Stimulated activated CD4-positive, alpha-beta T cell treated with anti-CD3 and anti-CD28 coated beads, Interleukin-2, amount 100 ng/mL, for 4 hours (primary cell): ENCODE measurements at places on chromosomes 3 and 15.
A peak's percentile ranks its signal among the peaks of the same experiment; 100 is the strongest.

DNA sequence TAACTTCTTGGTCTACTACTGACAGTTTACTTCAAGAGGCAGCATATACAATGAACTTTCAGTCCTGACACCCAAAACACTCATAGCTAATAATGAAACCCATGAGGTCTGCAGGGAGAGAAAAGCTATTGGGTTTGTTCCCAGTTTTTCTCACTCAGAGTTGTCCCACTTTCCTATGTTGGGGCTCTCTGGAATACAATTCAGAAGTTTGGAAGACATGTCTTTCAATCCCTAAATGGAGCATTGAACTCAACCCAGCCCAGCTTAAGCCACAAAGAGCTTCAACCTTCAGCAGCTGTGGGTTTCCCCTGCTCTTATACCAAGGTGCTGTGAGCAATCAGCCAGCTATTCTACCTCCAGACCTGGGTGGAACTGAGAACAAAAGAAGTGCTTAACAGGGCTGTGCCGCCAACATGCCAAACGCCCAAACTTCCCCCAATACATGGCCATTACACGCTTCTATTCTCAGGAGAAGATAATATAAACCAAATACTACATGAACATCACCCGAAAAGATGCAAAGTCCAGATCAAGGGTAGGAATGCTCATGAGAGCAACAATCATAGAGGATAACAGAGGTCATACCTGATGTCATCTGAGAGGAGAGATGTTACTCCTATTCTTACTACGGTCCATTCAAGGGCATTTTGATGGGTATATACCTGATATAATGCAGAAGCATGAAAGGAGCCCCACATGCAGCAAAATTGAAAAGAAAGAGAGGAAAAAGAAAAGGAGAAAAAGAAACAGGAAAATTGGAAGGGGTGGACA, 131.2 kb upstream of the TGFBR2 start:
- peak; percentile 13 for DNase-seq

DNA sequence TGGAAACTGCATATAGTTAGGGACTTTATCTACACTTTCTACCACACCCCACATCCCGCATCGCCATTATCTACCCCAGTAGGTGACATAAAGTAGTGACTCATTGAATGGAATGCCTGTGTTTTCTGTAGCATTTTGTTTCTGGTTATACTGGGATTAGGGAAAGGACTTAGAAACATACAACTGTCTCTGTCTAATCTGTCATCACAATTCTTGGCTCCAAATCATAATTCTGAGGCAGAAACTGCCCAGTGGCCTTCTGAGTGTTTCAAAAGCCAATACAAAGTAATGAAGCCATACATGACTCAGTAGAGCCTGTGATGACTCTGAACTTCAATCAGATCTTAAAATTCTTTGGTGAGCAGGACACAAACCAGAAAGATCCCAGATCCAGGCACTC, 115.7 kb upstream of the CHRM5 start:
- no peak for DNase-seq

DNA sequence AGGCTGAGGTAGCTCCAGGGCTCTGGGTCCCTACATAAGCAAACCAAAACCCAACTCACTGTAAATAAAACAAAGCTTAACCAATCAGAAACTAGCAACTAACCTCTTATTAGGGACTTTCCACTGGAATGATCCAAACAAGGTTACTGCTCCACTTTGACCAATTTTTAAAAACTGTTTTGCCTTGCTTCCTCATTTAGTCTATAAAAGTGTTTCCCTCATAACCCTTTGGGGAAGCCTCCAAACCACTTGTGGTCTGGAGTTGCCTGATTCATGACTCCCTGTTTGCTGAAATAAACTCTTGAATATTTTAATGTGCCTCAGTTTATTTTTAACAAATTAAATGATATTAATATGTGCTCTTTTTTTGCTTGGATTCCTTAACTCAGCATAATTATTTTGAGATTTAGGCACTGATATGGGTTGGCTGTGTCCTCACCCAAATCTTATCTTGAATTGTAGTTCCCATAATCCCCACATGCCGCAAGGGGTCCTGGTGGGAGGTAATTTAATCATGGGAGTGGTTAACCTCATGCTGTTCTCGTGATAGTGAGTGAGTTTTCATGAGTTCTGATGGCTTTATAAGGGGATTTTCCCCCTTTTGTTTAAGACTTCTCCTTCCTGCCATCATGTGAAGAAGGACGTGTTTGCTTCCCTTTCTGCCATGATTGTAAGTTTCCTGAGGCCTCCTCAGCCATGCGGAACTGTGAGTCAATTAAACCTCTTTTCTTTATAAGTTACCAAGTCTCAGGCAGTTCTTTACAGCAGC, 90.6 kb downstream of the CD200R1L start:
- DNase-seq = no peak

- DNase-seq = no peak
Measured at GRCh38 chr3:178255315-178255714, 280.9 kb upstream of the KCNMB2 start.

DNA sequence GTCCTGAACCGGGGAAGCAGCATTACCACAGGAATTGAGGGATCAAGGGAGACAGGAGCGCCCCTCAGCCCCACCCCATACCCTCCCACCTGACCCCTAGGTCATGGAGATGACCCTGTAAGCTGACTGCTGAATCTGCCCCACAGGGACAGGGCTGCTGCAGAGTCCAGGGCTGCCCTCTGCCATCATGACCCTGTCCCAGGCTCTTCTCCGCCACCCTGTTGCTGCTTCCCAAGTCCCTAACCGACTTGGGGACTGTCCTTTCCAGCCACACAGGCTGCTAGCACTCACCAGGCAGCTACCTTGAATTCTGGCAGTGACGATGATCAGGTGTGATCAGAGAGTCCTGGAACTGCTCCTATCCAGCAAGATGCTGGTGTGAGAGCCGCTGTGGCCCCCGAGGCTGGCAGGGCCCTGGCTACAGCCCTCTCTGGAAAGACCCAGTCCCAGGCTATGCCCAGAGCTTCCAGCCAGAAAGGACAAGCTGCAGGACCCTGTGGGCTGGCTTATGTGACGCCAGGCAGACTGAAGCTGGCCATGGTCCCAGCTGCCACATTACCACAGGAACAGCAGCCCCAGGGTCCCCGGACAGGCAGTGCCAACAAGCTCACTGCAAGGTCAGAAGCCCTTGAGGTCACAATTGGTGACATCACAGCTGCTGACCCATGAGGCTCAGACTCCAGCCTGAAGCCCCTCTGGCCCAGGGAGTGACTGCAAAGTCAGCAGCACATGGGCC, at the start of gene C3orf22:
Gene C3orf22 (minus strand): TSS at position 597 of the 736 bp plus-strand sequence. CDS start 5,542 bp downstream, outside the sequence.
- DNase-seq = no peak
